ENCODE measurements at places on chromosomes 2 and 18. TPM values are rescaled to one million over a fixed set of nuclear protein-coding genes. Genes with fewer than 3 reads are reported as not detected.

DNA sequence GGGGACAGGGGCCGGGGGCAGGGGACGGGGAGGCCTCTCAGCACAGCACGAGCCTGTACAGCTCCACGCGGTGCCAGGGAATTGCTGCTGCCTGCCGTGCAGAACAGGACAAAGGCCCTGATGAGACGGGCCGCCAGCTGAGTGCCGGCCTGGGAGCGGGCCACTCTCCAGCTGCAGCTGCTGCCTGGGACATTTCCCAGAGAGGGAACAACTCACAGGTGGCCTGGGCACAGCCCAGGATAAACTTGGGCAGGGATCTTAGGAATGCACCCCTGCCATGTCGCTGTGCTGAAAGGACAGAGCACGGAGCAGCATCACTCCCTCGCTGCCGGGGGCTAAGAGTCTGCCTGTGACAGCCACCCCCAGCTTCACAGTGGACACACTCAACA is 38.8 kb downstream of the CENPO start:
- DNase-seq: no peak

DNA sequence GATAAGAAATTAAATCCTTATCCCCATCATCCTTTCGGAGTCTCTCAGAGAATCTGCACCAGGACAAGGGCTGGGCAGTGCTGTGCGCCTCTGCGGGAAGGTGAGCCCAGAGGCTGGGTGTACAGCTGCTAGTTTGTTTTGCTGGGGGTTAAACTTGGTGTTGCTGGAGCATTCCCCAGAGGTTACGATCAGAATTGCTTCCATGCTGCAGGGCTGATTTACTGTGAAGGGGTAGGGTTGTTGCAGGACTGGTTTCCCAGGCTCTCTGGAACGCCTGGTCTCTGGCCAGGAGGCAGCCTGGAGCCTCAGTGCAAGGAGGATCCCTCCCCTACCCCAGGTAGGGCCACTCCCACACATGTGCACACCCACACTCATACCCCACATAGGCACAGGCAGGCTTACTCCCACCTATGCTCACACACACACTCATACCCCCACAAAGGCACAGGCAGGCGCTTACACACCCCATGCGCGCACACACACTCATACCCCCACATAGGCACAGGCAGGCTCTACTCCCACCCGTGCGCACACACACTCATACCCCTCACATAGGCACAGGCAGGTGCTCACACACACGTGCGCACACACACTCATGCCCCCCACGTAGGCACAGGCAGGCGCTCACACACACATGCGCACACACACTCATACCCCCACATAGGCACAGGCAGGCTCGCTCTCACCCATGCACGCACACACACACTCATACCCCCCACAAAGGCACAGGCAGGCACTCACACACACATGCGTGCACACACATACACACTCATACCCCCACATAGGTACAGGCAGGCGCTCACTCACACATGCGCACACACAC is 11.3 kb downstream of the CNNM4 start:
- no peak for DNase-seq

DNA sequence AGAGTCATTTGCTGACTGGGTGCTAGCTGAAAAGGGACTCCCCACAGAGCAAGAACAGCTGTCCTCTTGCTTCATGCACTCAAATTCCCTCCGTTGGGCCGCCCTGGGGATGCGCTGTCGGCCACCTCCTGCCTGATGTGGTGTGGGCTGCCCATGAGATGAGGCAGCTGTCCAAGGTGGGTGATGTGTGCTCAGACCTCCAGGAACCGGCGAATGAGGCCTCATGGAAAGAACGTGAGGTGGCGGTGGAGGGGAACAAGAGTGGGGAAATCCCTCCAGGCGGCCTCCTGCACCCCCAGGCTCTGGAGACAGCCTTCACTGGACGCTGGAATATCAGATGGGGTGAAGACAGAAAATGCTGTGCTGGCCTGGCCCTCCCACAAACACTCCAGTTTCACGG is 79.8 kb downstream of the LONRF2 start:
- DNase-seq: no peak

GRCh38 chr18:39752351-39752750 is 2186.8 kb upstream of the CELF4 start:
- no peak for DNase-seq

DNA sequence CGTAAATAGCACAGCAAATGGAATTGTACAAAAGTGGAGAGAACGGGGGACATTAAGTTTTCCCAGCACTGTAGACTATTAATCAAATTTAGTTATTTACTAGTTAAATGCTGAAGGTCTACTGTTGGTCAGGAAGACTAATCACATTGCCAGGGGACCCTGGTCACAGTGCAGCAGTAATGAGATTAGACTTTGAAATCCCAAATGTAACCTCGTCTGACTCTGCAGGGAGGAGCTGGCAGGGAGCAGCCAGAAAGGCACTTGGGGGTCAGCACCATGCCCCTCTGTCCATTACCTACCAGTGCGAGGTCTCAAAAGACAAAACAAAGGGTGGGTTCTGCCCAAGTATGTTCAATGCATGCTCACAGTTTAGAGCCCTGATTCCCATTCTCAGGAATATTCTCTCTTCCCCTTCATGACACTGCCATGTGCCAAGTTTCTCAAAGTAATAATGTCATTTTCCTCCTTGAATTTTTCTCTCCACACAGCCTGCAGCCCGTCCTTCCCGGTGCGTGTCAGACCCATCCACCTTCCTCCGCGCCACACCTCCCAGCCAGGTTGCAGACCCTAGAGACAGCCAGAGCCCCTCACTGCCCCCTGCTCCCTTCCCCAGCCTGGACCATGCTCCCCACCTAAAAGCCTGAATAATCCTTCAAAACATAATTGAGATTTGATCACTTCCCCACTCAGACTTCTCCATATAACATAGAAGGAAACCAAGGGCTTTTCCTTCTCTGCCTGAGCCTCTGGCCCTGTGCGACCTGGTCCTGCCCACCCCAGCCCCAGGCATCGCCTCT is 52.5 kb downstream of the TMEM18 start:
- no peak for DNase-seq

- DNase-seq: no peak
Measured at GRCh38 chr2:16235747-16236146, 295.4 kb downstream of the MYCN start.

GRCh38 chr2:236040600-236041328 is 127.4 kb downstream of the GBX2 start:
- no peak for DNase-seq

GRCh38 chr18:31516437-31516836 is 18.5 kb downstream of the DSG2 start:
- DNase-seq: no peak

GRCh38 chr2:235102896-235103295 is 151.1 kb downstream of the SH3BP4 start:
- no peak for DNase-seq

CRYBA2 gene
- not detected for total RNA-seq

IL36G gene
- total RNA-seq: not detected

EHD3 gene
- total RNA-seq: 1.1 TPM

CGREF1 gene
- total RNA-seq: 1.2 TPM

Measured in activated CD4-positive, alpha-beta memory T cell treated with anti-CD3 and anti-CD28 coated beads, Interleukin-2, amount 10 ng/mL, durations not matched to agents 7 days and 5 days (primary cell).